ENCODE measurements at places on chromosomes 4 and X.

GRCh38 chrX:68895341-68895755 lies 66.5 kb downstream of the EFNB1 start:
- no peak for DNase-seq

DNA sequence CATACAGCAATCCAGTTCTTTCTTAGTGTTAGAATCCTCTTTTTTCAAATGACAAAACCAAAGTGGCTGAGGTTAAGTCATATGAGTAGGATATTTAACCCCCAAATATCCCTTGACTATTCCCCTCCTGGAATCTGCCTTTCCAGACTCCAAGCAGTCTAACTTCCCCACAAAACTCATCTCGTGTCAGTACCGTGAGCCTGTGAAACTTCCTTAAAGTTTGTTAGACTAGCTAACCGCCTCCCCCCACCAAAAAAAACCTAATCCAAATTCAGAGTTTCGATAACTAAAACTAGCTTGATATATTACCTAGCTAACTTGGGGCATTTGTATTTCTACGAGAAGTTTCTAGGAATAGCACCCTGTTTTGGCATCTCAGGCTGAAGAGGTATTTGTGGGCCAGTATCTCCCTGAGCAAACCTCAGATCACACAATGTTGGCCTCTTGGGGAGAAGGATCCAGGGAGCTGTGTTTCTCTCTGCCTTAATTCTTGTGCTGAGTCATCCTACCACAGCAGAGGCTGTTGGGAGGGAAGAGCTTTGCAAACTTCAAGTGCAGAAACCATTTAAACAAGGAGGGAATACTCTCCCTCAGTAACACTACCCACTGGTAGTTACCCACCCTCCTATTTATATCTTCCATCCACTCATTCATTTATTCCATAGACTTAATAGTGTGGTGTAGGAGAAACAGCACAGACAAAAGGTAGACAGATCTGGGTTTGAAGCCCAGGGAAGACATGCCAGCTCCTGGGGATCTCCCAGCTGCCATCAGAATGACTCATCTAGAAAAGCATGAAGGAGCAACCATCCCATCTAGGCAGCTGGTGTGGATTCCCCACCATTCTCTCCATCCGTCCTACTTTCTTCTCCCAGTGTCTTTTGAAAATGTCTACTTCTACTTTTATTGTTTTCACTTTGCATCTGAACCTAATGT lies 39.3 kb upstream of the TXK start:
- DNase-seq: no peak

DNA sequence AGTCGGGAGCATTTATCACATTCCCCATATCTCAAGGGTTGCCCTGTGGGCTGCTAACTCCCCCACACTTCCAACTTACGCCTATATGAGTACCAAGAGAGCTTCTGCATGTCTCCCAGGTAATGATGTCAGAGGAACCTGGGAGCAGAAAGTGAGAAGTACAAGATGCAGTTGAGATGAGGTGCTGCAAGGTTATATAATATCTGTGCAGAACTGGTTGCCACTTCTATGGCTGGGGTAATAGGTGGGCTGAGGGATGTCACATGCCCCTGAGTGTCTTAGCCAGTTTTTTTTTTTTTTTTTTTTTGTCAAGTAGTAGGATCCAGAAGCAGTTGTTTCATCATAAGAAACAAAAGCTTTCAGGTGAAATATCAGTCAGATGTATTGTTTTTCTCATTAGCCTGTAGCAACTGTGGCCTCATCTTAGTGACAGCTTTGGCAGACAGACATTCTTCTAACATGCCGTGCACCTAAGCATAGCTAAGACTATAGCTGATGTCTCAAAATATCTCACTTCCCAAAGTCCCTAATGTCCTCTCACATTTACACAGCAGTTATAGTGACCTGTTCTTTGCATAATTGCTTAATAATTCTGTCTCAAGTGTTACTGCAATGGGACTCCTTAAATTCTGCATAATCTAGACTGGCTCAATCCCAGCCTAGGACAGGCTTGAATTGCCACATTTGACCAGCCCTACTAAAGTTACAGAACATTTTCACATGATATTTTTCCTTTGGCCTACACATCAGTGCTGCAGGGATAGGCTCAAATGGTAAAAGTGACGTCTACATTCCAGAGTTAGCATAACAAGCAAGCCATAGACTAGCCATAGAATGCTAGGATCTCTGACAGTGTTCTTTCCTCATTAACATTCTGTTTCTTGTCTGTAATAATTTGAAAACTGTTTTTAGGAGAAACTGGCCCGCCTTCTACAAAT lies 17.9 kb upstream of the MAOB start:
- DNase-seq: no peak

DNA sequence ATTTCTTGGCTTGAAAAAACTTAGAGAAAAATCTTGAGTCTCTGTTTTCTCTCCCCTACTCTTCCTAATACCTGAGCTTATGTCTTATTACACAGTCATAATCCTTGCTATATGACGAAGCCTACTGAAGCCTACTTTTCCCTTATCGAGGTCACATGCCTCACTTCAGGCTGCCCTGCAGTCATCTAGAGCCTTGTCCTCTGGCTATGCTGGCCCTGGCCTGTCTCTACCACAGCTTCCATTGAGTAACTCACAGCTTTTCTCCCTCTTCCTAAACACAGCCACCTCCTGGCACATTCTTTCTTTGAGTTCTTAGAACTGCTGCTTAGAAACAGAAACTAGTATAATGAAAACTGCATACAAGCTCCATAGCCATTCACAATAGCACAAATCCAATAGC lies 1698.3 kb downstream of the STIM2 start:
- DNase-seq: no peak
